MG63 (cell line): ENCODE measurements at places on chromosomes 1 and 21.
A peak's percentile ranks its signal among the peaks of the same experiment; 100 is the strongest.

DNA sequence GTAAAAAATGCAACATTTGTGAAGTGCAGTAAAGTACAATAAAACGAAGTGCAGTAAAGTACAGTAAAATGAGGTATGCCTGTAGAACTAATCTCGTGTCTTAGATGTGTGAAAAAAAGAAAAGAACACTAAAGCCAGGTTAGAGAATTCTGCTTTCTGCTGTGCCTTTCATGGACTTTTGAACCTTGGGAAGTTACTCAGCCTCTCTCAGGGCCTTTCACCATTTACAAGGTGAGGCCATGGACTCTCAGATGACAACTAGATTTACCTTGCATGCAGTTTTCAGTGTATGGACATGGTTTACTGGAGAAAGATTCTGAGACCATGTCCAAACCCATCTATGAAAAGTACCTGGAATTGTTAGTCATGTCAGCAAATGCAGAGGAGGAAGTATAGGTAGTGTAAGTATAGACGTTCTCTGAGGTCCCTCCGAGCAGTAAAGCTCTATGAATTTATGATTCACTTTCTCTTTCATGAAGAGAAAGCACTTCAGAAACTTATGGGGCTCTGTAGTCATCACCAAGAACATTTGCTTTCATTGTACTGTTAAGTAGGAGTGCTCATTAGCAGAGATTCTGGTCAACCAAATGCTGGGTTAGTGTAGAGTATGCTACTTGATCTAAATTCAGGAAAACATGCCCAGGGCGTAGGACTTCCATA, 143.1 kb downstream of the CACNA1E start:
- DNase-seq: no peak

- DNase-seq: no peak
These were observed 149.8 kb upstream of the ARHGEF16 start for GRCh38 chr1:3304692-3305091.

DNA sequence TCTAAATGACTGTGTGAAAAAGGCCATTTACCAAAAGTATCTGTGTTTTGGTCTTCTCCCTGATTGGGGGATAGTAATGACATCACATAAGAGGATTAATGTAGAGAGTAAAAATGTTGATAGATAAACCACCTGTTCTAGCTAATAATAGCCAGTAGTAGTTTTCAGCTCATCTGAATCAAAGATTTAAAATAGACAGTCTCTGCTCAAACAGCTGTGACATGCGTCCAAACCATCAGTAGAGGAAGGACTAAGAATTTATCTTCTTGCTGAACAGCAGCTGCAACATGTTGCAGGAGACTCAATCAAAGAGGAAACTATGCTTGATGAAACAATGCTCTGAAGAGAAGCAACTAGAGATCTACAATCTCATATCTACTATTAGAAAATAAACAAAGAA, 21.4 kb downstream of the TMPRSS15 start:
- no peak for DNase-seq

GRCh38 chr21:18716578-18717138, 313.1 kb upstream of the TMPRSS15 start:
- DNase-seq: no peak

- DNase-seq: no peak
These were observed 16.1 kb upstream of the KIF14 start for GRCh38 chr1:200636681-200637080.

GRCh38 chr1:9233241-9233941, 1.2 kb upstream of the H6PD start:
- peak; percentile 83 for DNase-seq

- DNase-seq: no peak
These were observed 85.5 kb downstream of the KCND3 start for GRCh38 chr1:111903871-111904449.

DNA sequence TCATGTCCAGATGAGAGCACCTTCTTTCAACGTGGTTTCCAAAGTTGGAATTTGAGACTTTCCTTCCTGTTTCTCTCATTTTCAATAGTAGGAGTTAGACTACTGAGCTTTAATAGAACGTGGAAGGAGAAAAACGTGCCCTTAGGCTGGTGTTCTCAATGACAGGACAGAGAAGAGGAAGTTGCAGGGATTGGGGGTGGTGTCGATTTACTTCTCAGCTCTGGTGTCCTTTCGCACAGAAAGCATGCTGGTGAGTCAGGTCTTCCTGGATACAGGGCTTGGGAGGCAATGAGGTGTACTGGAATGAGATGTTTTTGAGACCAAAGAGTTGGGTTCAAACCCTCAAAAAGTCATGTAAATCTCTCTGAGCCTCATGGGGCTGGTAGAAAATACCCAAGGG, 67.1 kb downstream of the HIVEP3 start:
- DNase-seq: peak; percentile 37

GRCh38 chr1:231734417-231734816, 107.8 kb downstream of the DISC1 start:
- DNase-seq: no peak

DNA sequence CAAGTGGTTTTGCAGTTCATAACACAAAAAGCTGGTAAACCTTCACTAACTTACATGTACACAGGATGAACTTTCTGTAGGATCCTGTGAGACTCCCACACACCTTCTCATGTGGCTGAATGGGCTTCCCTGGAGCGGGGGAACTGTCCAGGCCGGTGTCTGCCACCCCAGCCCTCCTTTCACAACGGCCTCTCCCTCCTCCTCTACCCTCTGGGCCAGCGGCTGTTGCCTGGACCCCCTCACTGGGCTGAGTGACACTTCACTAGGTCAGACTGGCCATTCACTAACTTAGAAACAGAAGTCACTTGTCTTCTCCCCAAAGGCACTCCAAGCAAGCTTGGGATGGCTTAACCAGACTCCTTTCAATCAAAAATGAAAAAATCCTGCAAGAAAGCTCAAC, 16.1 kb downstream of the SSU72 start:
- no peak for DNase-seq

DNA sequence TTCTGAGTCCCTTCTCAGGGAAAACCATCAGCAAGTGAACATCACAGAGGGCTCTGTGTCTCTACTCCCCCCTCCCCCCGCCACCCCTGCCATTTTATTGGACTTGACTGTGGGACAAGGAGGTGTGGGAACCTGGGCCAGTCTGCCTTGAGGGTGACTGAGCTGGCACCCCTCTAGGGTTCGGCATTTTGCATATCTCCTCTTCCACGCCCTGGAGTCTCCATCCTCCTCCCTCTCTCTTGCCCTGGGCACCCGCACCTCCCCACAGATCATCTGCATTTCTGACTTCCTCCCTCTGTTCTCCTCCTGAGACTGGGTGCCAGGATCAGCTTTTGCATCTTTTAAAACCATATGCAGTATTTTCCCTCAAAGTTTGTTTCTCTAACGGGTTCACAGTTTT, 107.1 kb upstream of the ERRFI1 start:
- peak; percentile 67 for DNase-seq

- DNase-seq: peak; percentile 41
These were observed 66.9 kb downstream of the TRABD2B start for GRCh38 chr1:47930210-47930840.

DNA sequence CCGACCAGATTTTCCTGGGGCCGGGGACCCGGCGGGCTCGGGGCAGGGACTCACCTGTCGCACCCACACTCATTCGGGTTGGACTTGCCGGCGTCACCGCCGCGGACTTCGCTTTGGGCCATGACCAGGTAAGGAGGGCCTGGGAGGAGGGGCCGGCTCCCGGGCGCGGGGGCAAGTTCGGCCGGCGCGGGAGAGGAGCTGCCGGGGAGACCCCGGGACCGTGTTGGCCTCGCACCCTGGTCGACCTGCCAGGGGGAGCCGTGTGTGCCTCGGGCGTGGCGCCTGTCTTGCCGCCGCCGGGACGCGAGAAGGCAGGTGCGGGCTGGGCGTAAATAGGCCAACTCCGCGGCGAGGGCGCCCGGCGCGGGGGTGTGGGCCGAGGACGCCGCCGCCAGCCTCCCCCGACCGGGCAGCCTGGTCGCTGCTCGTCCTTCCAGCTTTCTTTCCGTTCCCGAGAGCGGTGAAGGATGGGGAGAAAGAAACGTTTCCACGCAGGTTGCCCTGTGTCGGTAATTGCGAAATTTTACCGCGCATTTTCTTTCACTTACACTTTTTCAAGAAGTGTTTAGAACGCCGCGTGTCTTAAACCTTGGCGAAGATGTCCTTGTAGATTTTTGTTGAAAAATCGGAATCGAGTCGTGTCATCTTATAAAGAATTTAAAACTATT, 558 bp downstream of the USP1 start:
- DNase-seq: peak; percentile 27

DNA sequence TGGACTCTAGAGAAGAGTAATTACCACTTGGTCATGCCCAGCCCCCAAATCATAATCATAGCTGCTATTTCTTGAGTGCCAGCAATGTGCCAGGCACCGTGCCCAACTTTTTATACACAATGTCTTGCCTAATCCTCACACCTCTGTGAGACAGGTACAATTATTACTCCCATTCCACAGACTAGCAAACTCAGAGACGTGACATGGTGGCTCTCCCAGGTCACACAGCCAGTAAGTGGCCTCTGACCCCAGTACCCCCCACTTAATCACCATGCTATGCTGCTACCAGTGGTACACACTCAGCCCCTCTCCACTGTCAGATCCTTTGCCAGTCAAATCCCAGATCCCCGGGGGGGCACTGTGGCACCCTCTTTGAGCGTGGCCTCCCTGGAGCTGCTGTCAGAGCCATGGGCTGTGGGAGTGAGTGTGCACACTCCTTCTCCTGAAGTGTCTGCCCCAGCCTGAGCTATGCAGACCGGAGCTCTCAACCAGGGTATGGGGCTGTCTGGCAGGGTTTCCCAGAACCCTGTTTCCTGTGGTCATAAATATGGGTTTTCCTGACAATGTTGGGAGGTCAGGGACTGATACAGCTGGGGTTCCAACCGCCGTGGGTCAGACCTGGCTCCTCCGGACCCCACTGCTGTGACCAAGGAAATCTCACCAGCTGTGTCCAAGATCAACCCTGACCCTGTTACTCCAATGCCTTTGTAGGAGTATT, 51.8 kb downstream of the LACTBL1 start:
- no peak for DNase-seq

- no peak for DNase-seq
These were observed 18.3 kb upstream of the SHISA4 start for GRCh38 chr1:201870397-201870796.

DNA sequence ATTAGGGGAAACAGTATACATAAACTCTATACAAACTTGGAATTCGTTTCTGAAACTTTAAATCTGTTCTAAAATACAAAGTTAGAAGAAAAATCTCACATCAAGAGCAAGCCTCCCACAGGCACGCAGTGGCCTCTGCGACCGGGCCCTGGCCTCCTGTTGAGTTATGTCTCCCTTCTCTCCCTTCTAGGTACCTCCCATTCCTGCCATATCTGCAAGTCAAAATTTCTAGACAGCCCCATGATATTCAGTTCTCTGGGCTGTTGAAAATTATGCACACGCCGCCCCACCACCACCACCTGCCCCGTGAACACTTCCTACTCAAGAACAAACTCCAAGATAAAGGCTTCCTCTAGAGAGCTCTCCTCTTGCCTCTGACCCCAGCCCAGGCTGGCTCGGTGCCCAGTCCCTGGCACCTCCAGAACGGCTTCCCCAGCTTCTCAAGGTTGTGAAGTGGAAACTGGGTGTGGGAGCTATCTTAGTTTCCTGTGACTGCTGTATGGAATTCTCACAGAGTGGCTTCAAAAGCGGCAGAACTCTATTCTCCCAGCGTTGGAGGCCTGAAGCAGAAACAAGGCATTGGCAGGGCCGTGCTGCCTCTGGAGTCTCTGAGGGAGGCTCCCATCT, 37.7 kb upstream of the LRP8 start:
- no peak for DNase-seq

- DNase-seq: no peak
These were observed 5.8 kb downstream of the C21orf58 start for GRCh38 chr21:46317710-46318463.

GRCh38 chr1:19430121-19431068, 54.9 kb downstream of the CAPZB start:
- no peak for DNase-seq

DNA sequence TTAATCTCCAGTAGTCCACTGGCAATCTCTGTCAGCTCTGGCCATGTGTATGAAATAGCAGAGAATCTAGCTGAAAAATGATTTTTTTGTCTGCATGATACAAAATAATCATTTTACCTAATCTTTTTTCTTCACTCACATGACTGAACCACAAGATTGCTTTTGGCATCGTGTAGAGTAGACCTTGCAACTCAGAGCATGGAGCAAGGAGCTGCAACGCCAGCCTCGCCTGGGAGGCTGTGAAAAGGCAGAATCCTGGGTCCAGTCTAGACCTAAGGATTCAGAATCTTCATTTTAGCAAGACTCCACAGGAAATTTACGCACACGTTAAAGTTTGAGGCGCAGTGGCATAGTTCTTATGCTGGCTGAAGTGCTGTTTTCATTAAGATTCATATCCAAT, 40.2 kb downstream of the TOMM20 start:
- DNase-seq: no peak

DNA sequence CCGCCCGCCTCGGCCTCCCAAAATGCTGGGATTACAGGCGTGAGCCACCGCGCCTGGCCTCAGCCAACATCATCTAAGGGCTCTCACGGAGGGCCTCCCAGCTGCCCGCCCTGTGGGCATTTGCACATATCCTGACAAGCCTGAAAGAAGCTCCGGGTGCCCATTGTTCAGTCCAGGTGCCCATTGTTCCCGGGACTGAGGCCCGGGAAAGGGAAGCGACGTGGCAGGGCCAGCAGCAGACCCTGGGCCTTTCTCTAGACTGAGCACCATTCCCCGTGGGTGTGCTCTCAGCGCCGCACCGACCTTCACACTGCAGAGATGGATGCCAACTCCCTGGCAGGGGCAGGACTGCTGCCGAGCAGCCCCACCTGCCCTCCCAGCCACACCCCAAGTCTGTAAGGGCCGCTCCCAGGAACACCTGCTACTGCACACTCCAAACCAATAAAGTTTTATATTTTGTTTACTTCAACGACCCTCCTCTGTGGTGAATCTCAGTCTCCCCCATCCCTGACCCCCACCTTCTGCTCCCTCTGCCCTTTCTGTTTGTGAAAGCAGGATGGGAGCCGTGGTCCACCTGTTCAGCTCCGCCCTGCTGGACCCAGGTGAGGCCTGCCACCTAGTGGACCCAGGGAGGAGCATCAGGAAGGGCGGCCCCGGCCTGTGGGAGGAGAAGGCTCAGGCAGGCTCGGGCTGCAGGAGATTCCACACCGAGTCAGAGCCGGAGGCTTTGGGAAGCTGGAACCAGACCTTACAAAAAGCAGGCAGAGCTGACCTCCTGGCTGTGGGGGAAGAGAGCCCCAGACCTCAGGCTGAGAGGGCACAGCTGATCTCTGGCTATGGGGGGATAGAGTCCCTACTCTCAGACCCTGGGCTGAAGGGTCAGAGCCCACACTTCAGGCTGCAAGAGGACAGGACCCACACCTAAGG, 1.1 kb upstream of the TMEM82 start:
- DNase-seq: peak; percentile 62

DNA sequence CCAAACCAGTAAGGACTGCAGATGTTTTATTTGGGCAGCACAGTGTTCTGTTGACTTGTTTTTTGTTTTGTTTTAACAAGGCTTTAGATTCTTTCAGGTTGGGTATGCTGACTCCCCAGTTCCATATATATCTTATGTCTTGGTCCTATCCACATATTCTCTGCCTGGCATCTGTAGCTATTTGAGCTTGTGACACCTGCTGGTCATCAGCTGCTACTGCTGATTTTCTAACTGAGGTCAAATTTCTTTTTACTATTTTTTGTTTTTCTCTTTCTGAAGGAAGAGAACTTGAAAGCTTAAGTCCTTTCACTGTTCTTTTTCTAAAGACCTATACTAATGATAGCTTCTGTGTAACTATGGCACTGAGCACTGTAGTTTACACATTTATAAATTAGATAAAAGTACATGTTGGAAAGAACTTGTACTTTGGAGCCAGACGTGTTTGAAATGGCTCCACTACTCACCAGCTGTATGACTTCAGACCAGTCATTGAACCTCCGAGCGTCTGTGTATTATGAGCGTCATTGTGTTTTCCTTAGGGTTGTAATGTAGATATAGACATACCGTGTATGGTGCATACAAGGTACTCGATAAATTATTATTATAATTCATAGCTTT, 109.4 kb downstream of the NRDC start:
- peak; percentile 6 for DNase-seq
